ENCODE measurements at places on chromosomes 3 and 15. TPM values are rescaled to one million over a fixed set of nuclear protein-coding genes. Genes with fewer than 3 reads are reported as not detected.

DNA sequence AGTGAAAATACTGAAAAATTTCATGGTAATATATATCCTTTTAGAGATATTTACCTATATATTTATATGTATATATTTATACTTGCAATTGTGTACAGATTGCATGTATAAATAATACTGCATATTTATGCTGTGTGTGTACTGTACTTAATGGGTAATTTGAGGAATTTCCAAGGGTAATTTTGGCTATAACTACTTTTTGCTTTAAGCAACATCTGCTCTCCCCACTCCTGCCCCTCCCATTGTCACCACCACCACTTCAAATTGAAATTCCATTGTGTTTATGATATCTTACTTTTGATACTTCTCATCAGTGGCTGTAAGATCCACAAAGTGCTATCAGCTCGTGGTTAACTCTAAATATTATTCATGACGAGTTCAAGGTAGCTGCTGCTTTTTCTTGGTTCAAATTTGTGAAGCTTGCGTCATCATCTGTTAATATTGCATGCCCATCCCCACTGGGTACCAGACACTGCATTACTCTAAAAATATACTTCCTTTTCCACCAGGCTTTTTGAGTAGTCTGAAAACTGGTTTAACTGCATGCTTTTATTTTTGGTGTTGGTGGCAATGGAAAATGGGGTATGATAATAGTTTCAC is 91.7 kb upstream of the MITF start:
- DNase-seq: no peak

DNA sequence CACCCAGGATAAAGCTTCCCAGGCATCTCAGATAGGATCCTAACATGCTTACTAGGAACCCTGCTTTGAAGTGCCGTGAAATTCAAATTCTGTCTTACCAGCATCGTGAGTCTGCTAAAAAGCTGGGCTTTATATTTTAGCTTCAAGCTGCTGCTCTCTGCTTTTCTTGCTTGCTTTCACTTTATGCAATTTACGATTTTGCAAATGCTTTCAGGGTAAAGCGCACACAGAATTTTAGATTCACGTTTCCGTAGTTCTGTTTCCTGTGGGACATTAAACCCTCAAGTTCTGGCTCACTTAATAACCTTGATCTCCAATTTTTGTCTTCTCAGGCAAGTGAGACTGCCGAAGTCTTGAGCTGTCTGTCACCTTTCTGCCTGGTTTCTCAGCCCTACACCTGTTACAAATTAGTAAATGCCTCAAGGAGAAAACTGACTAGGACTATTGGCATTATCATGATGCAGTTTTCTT is 170.5 kb upstream of the TGFBR2 start:
- DNase-seq: no peak

- no peak for DNase-seq
These were observed 4.6 kb upstream of the TBL1XR1 start for GRCh38 chr3:177201700-177202397.

- no peak for DNase-seq
These were observed 67.1 kb downstream of the AAGAB start for GRCh38 chr15:67187351-67187854.

DNA sequence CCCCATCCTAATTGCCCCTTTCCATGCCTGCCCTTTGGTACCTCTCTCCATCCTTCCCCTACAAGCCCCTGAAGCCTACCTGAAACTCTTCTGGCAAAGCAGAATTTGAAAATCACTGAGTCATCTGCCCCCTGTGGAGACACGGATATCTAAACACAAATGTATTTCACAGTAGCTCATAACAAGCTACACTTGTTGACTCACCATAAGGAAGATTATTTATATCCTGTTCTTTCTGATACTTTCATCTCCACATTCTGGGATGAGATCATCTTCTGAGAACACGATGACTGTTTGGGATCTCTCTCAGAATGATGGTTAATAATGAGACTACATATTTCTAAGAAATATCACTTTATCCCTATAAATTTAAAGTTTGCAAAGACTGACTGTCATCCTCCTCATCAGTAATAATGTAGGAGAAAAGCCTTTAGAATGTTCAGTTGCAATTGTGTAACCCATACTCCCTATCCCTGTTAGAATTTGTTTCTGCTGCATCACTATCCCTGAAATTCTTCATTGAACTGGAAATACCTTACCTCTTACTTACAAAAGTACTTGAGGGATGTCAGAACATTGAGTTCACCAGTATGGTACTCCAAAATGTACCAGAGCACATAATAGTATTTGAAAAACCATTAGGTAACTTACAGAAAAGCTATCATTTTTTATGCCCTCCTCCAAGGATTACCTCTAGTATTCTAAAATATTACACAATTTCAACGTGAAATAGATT is 116.1 kb upstream of the IL12A start:
- no peak for DNase-seq

DNA sequence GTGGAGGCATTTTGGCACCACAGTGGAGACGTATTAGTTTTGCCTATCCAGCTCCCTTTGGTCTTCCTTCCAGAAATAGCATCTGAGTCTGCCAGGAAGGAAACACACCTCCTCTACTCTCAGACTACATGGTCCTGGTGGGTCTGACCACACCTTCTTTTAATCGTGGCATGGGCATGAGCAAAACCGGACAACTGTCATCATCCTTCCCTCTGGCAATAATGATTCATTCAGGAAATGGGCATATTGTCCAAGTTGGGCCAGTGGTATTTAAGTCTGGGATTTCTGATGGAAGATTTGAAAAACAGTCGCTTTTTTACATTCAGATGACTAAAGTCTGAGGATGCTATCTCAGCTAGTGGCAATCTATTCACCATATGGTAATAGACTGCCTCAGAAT is 601.0 kb upstream of the ADAMTS9 start:
- DNase-seq: no peak

DNA sequence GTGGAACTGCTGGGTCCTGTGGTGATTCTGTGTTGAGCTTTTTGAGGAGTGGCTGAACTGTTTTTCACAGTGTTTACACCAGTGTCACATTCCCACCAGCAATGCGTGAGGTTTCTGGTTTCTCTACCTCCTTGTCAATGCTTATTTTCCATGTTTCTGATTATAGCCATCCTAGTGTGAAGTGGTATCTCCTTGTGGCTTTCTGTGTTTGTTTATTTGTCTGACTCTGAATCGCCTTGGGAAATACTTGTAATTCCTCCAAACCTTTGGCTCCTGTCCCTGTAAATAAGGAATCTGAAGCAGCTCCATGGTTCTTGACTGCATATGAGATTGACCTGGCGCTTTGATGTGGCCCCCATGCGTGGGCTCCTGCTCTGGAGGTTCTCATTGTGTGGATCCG is 20.6 kb downstream of the FAN1 start:
- no peak for DNase-seq

DNA sequence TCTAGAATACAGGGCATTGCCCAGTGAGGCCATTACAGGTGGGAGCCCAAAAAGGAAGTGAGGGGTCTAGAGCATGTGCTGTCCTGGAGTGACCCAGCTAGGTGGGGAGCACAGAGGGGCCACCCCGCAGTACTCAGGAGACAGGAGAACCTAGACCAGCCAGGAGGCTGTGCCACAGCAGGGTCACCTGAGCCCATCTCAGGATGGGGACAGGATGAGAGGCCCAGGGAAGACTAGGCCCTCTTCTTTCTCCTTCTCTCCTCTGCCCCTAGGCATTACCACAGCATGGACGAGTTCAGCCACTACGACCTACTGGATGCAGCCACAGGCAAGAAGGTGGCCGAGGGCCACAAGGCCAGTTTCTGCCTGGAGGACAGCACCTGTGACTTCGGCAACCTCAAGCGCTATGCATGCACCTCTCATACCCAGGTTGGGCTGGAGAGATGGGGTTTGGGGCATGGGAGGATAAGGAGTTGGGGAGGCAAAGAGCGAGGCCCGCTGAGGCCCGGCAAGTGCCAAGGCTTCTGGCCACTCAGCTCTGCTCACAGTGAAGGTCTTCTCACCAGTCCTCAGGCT is 20.6 kb downstream of the LOXL1 start:
- no peak for DNase-seq

- DNase-seq: no peak
These were observed 33.6 kb downstream of the ADAMTS17 start for GRCh38 chr15:100308213-100308600.

DNA sequence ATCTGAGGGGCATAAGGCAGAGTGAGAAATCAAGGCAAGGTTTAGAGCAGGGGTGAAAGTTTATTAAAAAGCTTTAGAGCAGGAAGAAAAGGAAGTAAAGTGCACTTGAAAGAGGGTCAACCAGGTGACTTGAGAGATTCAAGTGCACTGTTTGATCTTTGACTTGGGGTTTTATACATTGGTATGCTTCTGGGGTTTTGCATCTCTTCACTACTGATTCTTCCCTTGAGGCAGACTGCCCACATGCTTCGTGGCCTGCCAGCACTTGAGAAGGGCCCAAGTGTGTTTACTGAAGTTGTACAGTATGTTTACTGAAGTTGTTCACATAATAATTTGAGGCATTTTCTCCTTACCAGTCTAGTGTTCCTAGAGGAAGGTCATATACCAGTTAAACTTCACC is 367.0 kb upstream of the UBE2E2 start:
- DNase-seq: no peak

DNA sequence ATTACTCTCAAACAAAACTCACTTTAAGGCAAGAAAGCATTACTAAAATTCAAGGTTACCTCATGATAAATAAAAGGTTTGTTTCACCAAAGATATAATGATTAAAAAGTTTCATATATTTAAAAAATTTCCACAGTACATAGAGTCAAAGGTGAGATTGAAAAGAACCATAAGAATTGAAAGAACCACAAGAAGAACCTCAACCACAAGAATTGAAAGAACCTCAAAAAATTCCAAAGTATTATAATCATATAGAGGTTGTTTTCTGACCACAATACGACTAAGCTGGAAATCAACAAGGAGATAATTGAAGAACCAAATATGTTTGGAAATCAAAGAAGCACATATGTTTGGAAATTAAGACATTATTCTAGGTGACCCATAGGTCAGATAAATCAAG is 52.7 kb downstream of the SLC25A36 start:
- DNase-seq: no peak

- DNase-seq: no peak
These were observed 35.9 kb downstream of the NR1I2 start for GRCh38 chr3:119817583-119818363.

GRCh38 chr15:58053315-58054153 is 12.0 kb downstream of the ALDH1A2 start:
- DNase-seq: no peak

DNA sequence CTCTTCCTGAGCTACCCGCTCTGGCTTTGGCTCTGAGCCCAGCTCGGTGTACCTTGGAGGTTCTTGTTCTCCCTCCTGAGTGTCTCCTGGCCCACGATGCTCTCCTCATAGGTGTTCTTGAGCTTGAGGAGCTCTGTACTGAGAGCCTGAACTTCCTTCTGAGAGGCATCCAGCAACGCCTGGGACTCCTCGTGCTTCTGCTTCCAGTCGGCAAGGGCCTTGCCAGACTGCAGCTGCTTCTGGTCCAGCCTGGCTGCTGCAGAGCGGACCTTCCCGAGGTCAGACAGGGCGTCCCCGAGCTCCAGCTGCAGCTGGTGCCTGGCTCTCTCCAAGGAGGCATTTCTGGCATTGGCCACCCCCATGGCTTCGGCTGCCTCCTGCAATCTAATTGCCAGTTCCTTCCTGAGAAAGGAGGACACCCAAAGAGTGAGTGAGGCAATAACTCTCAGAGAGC is 99.8 kb downstream of the MYH15 start:
- no peak for DNase-seq

DNA sequence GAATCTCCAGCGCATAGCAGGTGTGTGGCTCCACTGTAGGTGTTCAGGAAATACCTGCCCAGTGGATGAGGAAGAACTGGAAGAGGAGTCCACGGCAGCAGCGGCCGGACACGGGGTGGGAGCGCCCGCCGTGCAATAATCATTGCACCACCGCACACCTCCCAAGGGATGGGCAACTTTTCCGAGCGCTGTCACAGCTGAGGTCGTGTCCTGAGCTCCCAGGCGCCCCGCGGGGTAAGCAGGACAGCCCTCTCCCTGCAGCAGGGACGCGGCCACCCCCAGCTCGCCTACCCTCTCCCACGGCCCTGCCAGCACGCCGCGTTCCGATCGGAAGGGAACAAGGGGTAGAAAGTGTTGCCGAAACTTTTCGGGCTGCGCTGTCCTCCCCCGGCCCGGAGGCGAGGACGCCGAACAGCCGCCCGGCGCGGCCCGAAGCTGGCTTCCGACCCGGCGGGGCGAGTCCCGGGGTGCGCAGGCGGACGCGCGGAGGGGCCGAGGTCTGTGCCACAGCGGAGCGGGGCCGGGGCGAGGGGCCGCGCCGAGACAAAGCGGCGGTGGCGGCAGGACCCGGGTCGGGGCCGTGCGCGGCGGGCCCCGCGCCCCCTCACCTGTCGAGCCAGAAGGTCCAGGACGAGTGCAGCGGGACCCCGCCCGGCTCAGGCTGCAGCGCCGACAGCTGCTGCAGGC is 475 bp downstream of the EIF4E3 start:
- DNase-seq: no peak

DNA sequence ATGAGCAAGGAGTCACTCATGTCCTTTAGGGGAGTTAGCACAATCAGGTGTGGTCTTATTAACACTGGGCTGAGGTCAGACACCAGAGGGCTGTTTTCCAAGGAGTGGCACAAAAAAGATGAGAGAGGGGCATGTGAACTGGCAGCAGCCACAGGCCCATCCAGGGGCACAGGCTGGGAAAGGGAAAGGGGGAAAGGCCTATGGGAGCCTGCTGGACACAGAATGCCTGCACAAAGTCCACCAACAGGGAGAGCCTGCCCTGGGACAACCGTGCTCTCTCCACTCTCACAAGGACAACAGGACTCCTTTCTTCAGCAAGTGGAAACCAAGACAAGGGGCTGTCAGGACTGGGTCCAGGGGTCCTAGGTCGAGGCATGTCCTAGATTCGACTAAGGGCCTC is 109.6 kb downstream of the ADCY5 start:
- no peak for DNase-seq

GRCh38 chr15:29688506-29689286 is 133.6 kb downstream of the TJP1 start:
- no peak for DNase-seq

GRCh38 chr3:46221938-46222337 is 13.8 kb upstream of the CCR1 start:
- no peak for DNase-seq

The RGMA gene
- polyA plus RNA-seq: 7.3 TPM

The STARD5 gene
- polyA plus RNA-seq: 4.9 TPM

The OXTR gene
- polyA plus RNA-seq: 1.3 TPM

The GOLGA6D gene
- polyA plus RNA-seq: 0.13 TPM

The RASL12 gene
- polyA plus RNA-seq: 6.2 TPM

The ITIH4 gene
- polyA plus RNA-seq: 7.0 TPM

The CLRN1 gene
- polyA plus RNA-seq: not detected

The TRH gene
- 0.36 TPM for polyA plus RNA-seq

The NUP210 gene
- 31.8 TPM for polyA plus RNA-seq

The ATP6V1A gene
- 99.9 TPM for polyA plus RNA-seq

The IL17RB gene
- 16.8 TPM for polyA plus RNA-seq

The CPLX3 gene
- polyA plus RNA-seq: not detected

The SCN11A gene
- 0.68 TPM for polyA plus RNA-seq

Data from renal pelvis (tissue), 12 donors.